ENCODE measurements at places on chromosomes 2 and 18.

DNA sequence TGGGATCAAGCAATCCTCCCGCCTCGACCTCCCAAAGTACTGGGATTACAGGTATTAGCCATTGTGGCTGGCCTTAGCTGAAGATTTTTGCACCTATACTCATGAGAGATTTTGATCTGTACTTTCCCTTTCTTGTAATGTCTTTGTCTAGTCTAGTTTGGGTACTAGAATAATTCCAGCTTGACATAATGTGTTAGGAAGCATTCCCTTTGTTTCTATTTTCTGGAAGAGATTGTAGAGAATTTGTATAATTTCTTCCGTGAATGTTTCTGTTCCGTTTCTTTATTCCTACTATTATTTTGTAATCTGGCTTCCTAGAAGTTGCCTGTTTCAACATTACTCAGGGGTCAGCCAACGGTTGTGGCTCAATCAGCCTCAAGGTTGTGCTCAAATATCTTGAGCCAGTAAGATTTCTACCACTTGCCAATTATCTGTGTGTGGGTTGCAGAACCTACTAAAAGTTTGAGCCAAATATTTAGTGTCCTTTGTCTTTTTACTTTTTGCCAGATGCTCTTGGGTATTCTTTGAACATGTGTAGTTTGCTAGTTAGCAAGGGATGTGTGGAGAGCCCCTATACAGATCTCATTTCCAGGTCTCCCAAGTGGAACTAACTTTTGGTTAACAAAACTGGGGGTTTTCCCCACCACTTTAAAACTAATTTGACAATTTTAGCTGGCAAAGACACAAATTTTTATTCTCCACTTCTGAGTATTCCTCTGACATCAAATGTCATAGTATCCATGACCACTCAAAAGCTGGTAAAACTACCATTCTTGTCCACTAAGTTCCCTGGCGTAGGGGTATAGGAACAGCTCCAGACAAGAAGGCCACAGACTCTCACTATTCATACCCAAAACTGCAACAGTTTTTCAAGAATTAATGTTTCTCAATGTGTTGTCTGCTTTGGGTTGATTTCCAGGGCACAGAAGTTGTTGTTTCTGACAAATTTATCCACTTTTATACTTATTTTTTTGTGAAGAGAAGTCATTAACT is 42.8 kb upstream of the BAZ2B start:
- DNase-seq, result no peak

DNA sequence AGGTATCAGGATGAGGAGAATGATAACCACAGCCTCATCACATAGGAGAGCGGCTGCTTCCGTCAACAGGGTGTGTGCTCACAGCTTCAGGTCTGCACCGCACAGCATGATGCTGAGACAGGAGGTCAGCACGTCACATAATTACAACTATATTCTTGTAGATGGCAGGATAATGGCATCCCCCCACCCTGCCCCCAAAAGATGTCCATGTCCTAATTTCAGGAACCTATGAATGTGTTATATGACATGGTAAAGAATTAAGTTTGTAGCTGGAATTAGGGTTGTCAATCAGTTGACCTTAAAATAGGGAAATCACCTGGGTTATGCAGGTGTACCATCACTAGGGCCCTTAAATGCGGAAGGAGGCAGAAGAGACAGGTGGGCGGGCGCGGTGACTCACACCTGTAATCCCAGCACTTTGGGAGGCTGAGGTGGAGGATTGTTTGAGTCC is 73.9 kb downstream of the ARL4C start:
- DNase-seq, result no peak

DNA sequence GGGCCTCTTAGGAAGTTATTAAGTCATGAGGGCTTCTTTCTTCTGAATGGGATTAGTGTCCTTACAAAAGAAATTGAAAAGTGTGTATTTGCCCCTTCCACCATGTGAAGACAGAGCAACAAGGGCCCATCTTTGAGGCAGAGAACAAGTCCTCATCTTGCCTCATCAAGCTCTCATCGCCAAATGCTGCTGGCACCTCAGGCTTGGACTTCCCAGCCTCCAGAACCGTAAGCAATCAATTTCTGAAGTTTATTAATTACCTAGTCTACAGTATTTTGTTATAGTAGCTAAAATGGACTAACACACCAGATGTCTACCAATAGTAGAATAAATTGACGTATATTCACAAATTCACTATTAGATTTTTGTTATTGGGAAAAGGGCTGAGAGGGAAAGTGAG is 74.6 kb downstream of the CCDC148 start:
- no peak for DNase-seq

- DNase-seq, result no peak
These were observed 1.2 kb upstream of the BIN1 start for GRCh38 chr2:127108090-127108523.

DNA sequence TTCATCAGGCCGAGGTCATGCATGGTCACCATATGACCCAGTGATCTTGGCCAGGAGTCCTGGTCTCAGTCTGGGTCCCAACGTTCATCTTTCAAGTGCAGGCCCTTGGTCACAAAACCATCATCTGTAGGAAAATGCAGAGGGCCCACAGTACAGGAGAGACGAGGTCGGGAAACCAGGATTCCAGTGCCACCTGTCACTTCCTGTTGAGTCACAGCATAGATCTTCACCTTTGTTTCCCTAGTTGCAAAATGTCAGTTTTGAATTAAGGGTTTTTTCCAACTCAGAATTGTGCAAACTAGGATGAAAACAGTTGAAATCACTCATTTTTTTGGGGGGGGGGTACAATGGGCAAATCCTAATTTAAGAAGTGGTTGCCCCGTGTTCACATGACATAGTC is 162.2 kb downstream of the INSIG2 start:
- no peak for DNase-seq

DNA sequence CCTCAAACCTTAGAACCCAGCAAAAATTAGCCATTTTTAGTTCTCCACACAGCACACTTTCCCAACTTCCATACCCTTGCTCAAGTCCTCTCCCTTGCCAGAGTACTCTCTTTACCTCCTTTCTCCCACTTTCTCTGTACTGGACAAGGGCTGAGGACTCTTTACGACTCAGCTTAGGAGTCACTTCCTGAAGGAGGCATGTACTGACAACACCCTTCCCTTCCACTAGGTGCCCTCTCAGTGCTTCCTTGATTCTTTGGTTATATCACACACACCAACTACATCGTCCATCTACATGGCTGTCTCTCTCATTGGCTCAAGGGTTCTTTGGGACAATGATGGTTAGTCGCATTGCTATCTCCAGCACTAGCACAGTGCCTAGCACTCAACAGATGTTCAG is 5.2 kb upstream of the C18orf63 start:
- peak; percentile 8 for DNase-seq

- DNase-seq, result no peak
These were observed 74.6 kb downstream of the COX7A2L start for GRCh38 chr2:42286268-42286946.

- DNase-seq, result no peak
These were observed 901.3 kb upstream of the CDH2 start for GRCh38 chr18:29078273-29078672.

- no peak for DNase-seq
These were observed 127.6 kb upstream of the HS6ST1 start for GRCh38 chr2:128446049-128446873.

GRCh38 chr2:103880081-103880834 is 973.7 kb upstream of the POU3F3 start:
- DNase-seq, result no peak

GRCh38 chr2:75458201-75458600 is 102.5 kb downstream of the EVA1A start:
- no peak for DNase-seq

GRCh38 chr2:155298001-155298400 is 599.5 kb downstream of the KCNJ3 start:
- no peak for DNase-seq

- peak; percentile 14 for DNase-seq
These were observed 2.8 kb upstream of the MXD1 start for GRCh38 chr2:69911985-69912563.

DNA sequence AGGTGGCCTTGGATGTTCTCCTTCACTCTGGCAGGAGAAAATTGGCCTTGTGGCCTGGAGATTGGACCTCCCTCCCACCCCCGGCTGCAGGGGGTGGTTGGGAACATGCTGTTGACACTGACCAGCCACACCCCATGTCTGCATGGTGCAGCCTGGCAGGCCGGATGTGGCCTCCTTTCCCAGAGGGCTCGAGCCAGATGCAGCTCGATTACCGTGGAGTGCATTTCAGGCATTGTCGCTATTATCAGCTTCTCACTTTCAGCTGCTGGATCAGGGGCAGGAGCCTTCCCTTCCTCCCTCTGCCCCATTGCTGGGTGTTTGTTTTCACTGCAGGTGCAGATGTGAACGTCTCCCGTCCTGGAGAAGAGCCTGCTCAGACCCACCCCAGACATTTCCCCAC is 211.0 kb upstream of the SIX2 start:
- DNase-seq, result no peak

- no peak for DNase-seq
These were observed 5.3 kb downstream of the BCL2 start for GRCh38 chr18:63314062-63314790.

DNA sequence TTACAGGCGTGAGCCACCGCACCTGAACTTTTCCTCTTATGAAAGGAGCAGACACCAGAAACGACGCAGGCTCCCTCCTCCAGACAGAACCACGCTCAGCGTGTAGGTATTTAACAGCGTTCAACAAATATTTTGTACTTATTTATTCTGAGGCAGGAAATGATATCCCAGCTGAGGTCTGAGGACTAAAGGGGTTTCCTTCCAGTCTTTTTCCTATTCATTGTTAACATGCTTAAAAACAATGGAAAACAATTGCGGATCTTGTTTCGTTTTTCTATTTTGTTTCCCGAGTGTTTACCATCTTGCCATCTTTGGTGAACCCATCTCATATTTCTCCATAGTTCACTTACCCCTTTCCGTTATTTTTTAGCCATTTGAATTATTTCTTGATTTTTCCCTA is 43.7 kb upstream of the FOSL2 start:
- DNase-seq, result no peak

DNA sequence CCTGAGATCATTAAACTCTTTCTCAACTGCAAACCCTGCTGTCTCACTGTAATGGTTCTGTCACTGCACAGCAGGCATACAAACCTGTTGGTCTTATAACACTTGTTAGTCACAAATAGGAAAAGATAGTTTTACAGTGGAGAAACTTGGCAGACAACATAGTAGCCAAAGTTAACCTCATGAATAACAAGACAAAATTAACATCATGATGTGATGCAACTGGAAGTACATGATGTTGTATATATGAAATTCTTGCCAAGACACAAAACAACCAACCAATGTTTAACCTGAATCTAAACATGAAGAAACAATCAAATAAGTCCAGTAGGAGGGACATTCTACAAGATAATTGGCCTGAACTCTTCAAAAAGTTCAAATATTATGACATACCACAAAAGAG is 189.3 kb downstream of the RNF152 start:
- no peak for DNase-seq

- DNase-seq, result no peak
These were observed 332.0 kb downstream of the ZNF521 start for GRCh38 chr18:25019931-25020330.

DNA sequence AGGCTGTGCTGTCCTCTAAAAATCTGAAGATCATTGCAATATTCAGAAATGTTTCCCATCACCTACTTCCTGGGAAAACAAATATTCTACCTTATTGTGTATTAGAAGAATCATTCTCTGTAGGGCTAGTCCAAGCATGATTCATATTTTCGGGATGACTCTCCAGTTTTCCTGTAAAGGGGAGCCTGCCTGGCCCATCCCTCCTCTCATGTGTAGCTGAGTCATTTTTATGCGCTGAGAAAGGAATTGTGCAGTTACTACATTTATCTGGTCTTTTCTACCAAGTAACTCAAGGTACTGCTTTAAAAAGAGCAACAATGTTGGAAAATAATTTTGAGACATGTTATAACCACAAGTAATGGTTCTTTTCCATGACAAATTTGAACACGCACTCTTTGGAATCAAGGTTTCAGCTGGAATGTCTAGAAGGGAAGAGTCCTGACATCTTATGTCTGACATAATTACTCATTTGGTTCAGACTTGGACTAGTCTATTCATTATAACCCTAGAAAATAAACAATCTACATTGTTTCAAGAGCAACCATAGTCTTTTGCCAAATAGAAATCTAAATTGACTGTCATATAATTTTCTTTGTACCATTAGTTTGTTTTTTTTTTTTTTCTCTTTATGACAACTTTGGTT is 6.6 kb downstream of the DSG3 start:
- DNase-seq, result no peak

DNA sequence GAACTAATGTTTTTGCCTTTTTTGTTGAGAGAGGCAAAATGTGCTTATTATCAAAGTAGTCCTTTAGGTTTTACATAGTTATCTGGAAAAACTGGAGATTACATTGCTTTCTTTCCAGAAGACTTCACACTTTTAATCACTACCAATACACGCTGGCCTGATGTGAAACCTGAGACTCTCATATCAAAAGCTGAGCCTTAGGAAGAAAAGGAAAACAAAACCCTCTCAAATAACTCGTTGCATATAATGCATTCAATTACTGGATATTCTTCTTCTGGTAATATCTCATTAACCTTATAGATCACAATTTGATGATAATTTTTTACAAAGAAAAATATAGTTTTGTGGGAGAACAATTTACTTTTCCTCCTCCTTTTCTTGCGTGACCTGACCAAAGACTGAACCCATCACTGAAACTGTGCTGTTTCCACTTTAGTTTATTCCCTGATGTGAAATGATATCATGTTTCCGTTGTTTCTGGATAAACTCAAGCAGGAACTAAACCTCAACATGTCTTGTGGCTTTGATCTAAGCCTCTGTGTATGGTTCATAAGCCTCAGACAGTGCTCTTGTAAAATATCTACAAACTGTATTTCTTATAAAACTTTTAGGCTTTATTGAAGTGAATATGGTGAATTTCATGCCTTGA is 332.4 kb downstream of the GULP1 start:
- DNase-seq, result peak; percentile 19

- DNase-seq, result no peak
These were observed 35.4 kb upstream of the TMEM182 start for GRCh38 chr2:102726128-102727087.

DNA sequence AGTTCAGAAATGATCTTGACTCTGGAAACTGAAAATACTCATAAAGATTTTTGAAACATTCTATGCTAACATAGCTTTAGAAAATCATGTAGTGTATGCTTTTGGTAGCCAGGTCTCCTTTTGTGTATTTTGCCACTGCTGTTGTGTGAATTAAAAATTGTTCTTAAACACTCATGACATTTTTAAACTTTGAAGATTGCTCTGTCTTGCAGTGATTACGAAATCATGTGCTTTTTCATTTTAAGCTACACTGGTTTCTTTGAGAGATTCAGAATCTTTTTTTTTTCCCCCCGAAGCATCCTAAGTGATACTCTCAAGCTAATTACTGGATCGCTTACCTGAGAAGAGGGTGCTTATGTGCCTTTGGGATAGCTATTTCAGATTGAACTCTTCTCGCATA is 60.0 kb downstream of the ANKRD12 start:
- no peak for DNase-seq

GRCh38 chr2:65064728-65065552 is 8.7 kb downstream of the CEP68 start:
- DNase-seq, result peak; percentile 57

GRCh38 chr2:68738906-68739594 is 4.4 kb downstream of the ARHGAP25 start:
- DNase-seq, result no peak

DNA sequence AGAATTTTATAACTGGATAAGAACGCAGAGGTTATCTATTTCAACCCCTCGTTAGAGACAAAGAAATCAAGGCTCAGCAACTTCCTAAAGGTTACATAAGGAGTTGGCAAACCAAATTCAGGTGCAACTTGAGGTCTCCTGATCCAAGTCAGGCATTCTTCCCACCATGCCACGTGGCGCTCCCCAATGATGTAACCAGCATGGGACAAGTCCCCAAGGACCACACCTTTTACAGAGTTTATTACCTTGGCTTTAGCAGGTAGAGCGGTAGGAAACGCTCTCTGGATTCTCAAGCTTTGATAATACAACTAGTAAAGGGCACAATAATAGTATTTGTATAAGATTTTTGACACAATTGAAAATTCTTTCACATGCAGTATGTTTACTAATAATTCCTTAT is 26.7 kb upstream of the MBOAT2 start:
- DNase-seq, result no peak
